ENCODE measurements at places on chromosomes 11 and 22. TPM values are rescaled to one million over a fixed set of nuclear protein-coding genes. Genes with fewer than 3 reads are reported as not detected.
A peak's percentile ranks its signal among the peaks of the same experiment; 100 is the strongest.

- DNase-seq = peak; percentile 61
Observed at GRCh38 chr11:3165152-3165705, at the start of gene OSBPL5. TSS of gene OSBPL5 (minus strand) at chr11:3165310. CDS start at chr11:3129148, 36,162 bp downstream.

GRCh38 chr11:75369560-75370255 is 18.2 kb upstream of the ARRB1 start:
- DNase-seq = peak; percentile 35

Gene OR4D5
- total RNA-seq = not detected

DNA sequence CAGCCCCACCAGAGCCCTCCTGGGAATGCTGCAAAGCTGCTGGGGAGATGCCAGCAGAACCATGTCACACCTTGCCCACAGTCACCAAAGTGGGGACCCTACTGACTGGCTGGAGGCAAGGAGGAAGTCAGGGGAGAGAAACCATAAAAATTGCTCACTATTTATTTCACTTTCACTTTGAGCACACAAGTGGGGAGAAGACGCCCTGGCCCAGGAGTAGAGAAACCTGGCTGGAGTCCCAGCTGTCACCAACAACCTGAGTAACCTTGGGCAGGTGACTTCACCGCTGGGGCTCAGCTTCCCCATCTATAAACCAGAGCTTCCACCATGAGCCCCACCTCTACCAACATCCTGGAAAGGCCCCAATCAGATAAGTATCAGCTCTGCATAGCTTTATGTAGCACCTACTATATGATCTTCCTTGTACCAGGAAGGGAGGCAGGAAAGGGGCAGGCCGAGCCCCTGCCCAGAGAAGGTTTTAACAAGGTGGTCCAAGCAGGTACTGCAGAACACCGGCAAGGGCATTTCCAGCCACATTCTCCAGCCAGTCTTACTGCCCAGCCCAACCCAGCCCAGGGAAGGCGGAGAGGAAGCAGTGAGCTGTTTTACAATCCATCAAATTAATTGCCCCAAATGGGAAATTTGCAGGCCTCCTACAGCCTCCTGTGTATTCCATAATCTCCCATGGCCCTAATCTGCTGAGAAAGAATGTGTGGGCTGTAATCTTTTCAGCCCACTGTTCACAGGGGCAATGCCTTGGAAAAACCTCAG is 27.6 kb downstream of the PLEKHA7 start:
- no peak for DNase-seq

Gene SHANK2
- not detected for total RNA-seq

- DNase-seq = no peak
Observed at GRCh38 chr11:405954-406795, 8.6 kb downstream of the SIGIRR start.

DNA sequence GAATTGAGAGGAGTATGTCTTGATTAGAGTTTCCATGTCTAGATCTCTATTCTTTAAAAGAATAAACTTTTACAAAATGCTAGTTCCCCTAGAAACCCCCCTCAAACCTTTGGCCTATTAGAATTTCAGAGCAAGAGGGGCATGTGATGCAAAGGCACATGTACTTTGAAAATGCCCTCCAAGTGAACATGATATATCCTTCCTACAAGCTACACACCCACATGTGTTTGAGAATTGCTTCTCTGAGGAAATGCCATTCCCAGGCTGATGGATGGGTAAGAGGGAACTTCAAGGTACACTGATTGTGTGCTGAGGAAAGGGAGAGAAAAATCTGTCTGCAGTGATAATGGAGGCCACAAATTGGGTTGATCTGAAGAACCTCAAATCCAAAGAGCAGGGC is 59.5 kb upstream of the PSMA1 start:
- DNase-seq = no peak
